ENCODE measurements at places on chromosomes 5 and 9.
A peak's percentile ranks its signal among the peaks of the same experiment; 100 is the strongest.

GRCh38 chr5:30765227-30765626 lies 428.3 kb upstream of the CDH6 start:
- DNase-seq = no peak

DNA sequence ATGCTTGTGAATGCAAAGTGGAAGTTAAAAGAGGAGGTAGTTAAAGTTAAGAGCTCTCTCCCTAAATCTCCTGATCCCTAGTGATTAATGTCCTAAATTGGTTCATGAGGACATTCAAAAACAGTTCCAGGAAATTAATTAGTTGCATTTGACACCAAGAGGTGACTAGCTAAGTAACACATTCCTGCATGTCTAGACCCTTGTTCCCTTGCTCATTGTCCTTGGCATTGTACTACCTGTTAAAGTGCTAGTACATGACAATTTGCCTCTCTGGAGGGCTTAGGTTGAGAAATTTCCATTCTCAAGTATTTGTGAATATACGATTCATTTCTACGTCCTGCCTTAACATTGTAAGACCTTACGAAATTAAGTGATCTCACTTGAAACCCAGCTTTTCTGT lies 278.6 kb upstream of the CDH10 start:
- no peak for DNase-seq

DNA sequence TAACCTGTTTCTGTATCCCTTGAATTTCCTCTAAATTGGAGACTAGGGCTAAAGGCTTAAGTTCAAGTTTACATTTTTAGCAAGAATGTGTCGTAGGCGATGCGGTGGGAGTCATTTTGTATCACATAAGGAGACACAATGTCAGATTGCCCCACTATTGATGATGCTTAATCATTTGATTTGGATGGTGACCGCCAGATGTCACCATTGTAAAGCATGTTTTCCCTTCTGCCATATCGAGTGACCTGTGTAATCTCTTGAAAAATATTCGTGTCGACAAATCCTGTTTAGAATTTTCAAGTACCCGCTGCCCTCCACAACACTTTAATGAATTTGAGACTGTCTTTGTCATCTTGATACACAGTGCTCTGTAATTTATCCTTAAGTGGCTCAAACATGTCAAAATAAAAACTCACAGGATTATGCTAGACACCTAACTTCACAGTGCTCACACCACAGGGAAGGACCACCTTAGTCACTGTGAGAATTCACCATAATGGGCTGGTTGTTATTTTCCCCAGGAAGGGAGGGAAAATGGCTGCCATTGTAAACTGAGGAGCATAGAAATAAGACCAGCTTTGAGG lies 34.5 kb upstream of the SLC46A2 start:
- DNase-seq = no peak

- no peak for DNase-seq
These were observed 14.4 kb downstream of the ACTL7A start for GRCh38 chr9:108876425-108876824.

GRCh38 chr9:2502760-2503159 lies 118.8 kb upstream of the VLDLR start:
- DNase-seq = no peak

DNA sequence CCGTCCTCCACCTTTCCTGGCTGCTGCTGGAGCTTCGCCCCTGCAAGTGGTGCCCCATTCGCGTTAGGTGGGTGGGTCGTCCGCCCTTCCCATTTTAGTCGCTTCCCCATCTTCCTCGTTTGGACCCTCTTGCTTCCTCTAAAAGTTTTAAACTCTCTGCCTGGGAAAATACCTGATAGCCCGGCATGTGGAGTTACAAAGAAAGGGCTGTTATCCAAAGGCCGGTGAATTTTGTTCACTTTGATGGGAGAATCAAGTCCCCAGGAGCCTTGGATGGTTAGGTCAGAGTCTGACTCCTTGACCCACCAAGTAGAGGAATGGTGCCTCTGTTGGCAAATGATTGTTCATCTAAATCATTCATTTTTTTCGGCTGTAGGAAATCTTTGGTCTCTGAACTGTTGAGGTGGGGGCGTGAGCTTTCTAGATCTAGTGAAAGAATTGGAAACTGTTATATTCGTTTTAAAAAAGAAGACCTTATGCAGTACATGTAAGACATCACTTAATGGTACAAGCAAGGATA lies 29.5 kb upstream of the APC start:
- no peak for DNase-seq

GRCh38 chr5:90119531-90119971 lies 290.0 kb downstream of the CETN3 start:
- DNase-seq = no peak

DNA sequence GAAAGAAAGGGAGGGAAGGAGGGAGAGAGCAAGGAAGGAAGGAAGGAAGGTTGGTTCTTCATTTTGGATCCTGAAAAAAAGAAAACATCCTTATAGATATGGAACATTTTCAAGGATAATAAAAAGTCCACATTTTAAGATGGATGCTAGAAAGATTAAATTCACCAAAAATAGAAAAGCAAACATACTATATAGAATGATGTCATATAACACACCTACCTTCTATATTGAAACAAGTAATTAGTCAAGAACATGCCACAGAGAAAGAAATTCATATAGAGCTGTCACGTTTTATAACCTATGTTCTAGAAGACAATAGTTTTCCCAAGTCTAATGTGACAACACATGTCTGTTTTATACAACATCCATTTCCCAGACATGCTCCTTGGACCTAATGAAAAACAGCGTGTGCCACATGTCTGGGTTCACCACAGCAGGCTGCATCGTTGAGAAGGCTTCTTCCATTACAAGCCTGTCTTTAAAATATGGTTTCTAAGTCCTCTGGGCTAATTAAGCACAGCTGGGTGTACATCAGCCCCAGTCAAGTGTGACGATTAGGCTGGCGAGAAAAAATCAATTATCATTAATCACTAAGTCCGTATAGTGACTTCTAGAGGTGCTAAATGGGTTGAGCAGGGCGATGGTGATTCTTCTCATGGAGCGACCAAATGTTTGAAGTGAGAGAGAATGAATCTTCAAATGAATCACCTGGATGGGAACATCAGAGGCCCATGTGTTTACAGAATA lies 301.8 kb downstream of the TLE1 start:
- DNase-seq = no peak

GRCh38 chr9:126423916-126424185 lies 97.2 kb downstream of the MVB12B start:
- no peak for DNase-seq

- no peak for DNase-seq
These were observed 107.0 kb upstream of the PCA3 start for GRCh38 chr9:76657265-76657664.

GRCh38 chr9:37676411-37676830 lies 25.7 kb downstream of the FRMPD1 start:
- DNase-seq = no peak

DNA sequence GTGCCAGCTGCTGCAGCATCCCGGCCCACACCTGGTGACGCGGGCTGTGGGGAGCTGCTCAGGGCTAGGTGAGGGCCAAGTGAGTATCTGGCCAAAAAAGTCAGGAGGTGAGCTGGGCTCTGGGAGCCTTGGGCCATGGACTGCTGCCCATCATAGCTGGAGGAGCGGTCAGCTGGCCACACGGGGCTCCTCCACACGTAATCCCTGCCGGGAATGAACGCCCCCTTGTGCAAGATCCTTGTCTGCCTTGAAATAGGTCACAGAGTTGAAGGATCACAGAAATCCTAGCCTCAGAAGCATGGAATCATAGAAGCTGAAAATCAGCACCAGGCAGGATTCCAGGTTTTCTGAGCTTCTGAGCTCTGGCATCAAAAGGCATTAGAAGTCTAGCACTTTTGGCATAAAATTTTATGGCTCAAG lies 16.8 kb upstream of the COL27A1 start:
- DNase-seq = no peak

DNA sequence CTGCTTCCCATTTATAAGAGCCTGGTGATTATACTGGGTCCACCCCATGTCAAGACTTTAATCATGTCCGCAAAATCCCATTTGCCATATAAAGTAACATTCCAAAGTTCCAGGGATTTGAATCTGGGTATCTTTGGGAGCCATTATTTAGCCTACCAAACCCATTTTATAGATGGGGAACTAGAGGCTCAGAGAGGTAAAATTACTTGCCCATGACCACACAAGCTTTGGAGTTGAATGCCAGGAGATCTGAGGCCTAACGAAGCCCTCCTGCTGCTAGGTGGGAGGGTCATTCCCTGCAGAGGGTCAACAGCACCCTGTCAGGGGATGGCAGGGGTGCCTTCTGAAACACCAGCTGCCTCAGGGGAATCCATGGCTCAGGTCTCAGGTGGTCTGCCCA lies 13.0 kb upstream of the AKNA start:
- DNase-seq = no peak

DNA sequence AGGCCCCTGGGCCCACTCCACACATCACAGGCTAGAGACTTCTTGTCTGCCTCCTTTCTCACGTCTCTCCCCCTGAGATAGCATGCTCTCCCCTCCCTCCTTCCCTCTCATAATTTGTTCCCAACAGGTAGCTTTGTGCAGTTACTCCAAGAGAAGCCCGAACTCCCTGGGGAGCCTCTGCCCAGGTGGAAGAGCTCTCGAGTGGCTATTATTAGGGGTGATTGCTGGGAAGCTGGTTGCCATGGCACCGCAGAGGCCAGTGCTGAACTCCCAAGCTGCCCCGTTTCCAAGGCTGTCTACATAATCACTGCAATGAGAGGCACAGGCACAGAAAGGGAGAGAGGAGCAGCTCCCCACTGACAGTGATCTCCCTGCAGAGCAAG lies 104.7 kb upstream of the GPR151 start:
- DNase-seq = no peak

- DNase-seq = no peak
These were observed 220.6 kb downstream of the MELK start for GRCh38 chr9:36793277-36793676.

- no peak for DNase-seq
These were observed 28.9 kb downstream of the NEURL1B start for GRCh38 chr5:172670005-172670402.

- no peak for DNase-seq
These were observed 25.0 kb downstream of the LPAR1 start for GRCh38 chr9:111013250-111013649.

DNA sequence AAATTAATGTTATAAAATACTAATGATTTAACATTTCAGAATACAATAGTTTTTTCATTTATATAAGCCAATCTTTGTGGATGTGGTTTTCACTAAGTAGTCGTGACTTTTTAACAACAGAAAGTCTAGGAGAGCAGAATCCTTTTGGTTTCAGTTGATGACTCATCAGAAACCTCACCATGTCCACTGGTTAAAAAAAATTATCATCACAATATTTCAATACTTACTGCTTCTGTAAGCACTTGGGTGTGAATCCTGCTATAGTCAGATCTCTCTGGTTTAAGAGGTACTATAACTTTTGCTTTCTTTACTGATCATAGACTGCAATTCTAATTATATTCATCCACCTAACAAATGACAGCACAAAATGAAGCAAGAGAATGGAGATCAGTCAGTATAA lies 77.2 kb downstream of the MRPS30 start:
- no peak for DNase-seq

GRCh38 chr9:129171993-129172751 lies 5.9 kb downstream of the IER5L start:
- DNase-seq = no peak

- peak; percentile 4 for DNase-seq
These were observed 11.7 kb upstream of the OR13D1 start for GRCh38 chr9:104682642-104683041.

DNA sequence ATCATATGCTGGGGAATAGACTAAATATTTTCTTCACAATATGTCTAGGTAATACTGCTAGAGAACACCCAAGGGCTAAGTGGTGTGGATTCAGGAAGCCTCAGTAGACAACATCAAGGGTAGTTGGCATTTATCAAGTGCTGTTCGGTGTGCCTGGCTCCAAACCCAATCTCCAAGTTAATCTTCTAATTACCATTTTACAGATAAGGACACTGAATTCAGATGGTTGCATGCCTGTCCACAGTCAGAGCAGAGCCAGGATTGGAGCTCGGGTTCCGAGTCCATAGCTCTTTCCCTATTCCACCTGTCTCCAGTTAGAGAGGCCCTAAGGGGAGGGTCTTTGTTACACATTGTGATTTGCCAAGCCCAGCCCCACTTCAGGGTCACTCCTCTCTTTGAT lies 58.2 kb downstream of the FGF18 start:
- no peak for DNase-seq

DNA sequence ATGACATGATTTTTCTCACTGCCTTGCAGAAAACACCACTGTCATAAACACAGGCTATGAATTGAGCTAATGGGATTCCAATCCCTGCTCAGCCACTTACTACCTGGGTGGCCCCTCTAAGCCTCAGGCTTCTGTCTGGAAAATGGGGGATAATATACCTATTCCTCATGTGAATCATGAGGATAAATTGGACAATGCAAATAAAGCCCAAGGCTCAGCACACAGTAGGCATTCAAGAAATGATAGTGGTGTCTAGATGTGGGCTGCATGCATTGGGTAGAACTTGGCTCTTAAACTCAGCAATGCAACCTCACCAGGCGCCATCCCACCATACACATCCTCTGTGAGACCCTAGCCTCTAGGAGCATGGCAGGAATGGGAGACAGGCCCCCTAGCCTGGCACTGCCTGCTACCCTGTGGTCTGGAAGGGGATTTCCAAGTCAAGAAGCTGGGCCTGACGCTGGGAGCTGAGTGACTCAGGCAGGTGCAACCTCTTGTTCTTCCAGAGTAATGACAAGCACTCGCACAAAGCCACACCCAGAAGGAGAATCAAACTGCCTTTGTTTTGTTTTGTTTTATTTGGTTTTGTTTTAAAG lies 2.3 kb upstream of the TNIP1 start:
- no peak for DNase-seq

GRCh38 chr5:6703806-6704205 lies 9.4 kb upstream of the TENT4A start:
- DNase-seq = no peak

DNA sequence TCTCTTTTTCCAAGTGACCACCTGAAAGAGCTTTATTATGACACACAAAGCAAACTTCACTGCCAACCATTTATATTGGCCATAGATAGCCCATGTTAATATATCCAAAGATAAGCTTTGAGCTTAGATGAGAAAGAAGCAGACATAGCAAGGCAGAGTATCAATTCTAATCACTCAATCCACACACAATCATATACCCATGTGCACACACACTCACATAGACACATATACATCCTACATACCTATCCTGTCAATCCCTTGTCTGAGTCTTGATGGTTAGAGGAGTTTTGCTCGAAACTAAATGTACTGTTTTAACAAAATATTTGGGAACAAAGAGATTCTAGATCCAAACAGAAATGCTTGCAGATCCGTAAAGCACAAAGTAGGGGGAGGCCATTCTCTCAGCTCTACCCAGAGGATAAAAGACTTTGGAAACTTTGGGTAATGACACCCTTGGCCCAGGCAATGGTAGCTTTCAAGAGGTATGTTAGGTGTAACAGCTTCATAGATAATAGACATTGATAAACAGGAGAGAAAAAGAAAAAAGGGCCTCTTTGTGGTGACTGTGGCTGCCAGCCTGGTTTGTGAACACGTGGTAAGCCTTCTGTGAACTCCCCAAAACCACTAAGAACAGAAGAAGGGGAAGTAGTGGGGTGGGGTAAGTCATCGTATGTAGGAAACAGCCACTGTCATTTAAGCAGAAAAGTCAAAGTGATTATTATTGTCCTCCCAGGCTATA lies 121.6 kb downstream of the TLR4 start:
- peak; percentile 86 for DNase-seq

- no peak for DNase-seq
These were observed 6.0 kb downstream of the TRIM7 start for GRCh38 chr5:181198905-181199519.

- no peak for DNase-seq
These were observed 16.8 kb downstream of the NR3C1 start for GRCh38 chr5:143386725-143387124.

GRCh38 chr5:10424124-10424731 lies 17.5 kb upstream of the ROPN1L start:
- DNase-seq = no peak

Data from HL-60 (cell line).